NCI-H526 (cell line): ENCODE measurements at places on chromosomes 7 and 10.
A peak's percentile ranks its signal among the peaks of the same experiment; 100 is the strongest.

DNA sequence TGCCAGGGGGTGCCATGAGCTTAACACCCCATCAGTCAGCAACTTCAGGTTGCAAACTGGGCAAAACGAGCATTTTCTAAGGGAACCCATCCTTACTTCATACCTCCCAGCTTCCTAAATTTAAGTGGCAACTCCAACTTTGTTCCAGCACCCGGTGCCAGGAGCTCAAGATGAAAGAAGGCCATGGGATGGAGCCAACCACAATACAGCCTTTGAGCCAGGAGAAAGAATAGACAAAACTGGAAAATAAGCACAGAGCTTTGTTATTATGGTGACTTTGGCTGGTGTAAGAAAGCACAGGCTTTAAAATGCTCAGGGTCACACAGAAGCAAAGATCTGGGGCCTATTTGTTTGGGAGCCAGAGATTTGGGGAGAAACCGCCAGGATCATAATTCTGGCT is 388.7 kb upstream of the MGMT start:
- DNase-seq, result no peak

GRCh38 chr10:68598978-68599770 is 39.0 kb downstream of the TET1 start:
- no peak for DNase-seq

DNA sequence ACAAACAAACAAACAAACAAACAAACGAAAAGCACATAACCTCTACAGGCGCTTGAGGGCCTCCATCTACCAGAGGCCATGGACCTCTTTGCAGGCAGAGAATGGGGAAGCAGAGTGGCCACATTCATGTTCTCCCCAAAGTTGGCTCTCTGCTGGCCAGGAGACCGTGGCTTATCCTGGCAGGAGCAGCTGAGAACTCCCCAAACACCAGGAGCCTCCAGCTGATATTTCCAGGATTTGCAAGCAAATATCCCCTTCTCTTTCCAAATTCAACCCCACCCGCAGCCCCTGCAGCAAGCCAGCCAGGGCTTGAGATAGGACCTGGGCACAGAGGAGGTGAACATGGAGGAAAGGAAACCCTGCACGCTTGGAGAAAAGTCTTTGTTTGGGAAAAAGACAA is 240.0 kb downstream of the SKAP2 start:
- DNase-seq, result no peak

GRCh38 chr7:130201796-130202195 is 3.4 kb downstream of the TMEM209 start:
- DNase-seq, result no peak

- no peak for DNase-seq
These were observed at the start of gene LYZL2 for GRCh38 chr10:30629653-30630052. TSS of gene LYZL2 (minus strand) at chr10:30629753. CDS start at chr10:30626915, 2,838 bp downstream.

- no peak for DNase-seq
These were observed 85.2 kb downstream of the HGF start for GRCh38 chr7:81684514-81685269.

GRCh38 chr10:125146791-125147579 is 13.4 kb downstream of the CTBP2 start:
- DNase-seq, result no peak

- DNase-seq, result no peak
These were observed 4.4 kb upstream of the BICC1 start for GRCh38 chr10:58508316-58508715.

- DNase-seq, result no peak
These were observed 36.7 kb downstream of the PFKFB3 start for GRCh38 chr10:6239213-6239991.

- no peak for DNase-seq
These were observed 1.1 kb upstream of the RGR start for GRCh38 chr10:84243759-84244158.

- DNase-seq, result no peak
These were observed 39.2 kb upstream of the JCAD start for GRCh38 chr10:30098629-30099028.

DNA sequence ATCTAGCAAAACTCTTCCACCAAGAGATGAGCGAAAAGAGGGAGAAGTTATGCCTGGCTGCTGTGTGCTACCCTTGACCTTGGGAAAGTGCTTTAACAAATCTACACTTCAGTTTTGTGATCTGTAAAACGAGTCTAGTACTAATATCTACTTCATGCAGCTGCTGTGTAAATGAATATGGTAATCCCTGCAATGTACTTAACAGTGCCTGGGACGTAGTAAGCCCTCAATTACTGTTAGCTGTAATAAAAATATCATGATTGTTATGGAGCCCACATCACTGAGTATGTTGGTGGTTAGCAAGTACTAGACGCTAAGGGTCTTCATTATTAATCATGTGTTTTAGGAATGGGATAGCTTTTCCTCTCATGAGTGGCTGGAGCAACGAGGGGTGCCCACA is 80.5 kb downstream of the LYZL1 start:
- DNase-seq, result no peak

DNA sequence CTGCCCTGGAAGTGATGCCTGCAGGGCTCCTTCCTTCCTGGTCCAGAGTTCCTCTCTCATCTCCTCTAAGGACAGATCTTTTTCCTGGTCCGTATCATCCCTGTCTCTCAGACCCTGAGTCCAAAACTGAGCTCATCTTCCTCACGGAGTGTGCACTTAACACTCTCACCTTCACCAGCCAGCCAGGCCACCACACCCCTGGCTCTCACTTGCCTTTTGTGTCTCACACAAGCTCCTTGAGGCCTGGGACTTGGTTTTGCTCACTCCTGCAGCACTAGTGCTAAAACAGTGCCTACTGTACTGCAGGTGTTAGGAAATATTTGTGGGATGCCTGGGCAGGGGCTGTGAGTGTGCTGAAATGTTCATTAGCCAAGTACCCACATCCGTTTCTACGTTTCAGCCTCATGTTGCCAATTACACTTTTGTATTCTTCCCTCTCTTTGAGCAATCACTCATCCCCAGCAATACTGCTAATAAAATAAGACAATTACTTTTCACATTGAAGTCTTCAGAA is 21.4 kb upstream of the PARP12 start:
- no peak for DNase-seq

GRCh38 chr7:29190349-29191045 is 4.1 kb upstream of the CHN2 start:
- peak; percentile 51 for DNase-seq

- no peak for DNase-seq
These were observed 9.4 kb downstream of the KIF20B start for GRCh38 chr10:89710753-89711152.

- DNase-seq, result no peak
These were observed 72.5 kb downstream of the SEMA3D start for GRCh38 chr7:85114342-85114741.

GRCh38 chr7:106313966-106314365 is 29.2 kb upstream of the NAMPT start:
- DNase-seq, result no peak

DNA sequence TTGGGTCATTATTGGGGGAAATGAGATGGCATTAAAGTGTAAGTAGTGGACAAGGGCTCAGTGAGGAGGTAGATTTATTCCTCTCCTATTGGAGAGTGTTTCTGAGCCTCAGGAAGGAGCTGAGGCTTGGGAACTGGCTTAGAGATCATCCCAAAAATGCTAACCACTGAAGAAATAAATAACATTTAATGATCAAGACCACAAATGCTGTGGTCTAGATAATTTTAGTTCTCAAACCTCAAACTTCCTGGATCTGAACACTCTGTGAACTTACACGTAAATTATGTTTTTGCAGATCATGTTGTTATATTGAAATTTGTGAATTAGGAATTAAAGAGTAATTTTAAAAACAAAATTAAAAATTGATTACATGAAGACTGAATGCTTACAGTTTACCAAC is 27.3 kb downstream of the MDFIC start:
- no peak for DNase-seq

DNA sequence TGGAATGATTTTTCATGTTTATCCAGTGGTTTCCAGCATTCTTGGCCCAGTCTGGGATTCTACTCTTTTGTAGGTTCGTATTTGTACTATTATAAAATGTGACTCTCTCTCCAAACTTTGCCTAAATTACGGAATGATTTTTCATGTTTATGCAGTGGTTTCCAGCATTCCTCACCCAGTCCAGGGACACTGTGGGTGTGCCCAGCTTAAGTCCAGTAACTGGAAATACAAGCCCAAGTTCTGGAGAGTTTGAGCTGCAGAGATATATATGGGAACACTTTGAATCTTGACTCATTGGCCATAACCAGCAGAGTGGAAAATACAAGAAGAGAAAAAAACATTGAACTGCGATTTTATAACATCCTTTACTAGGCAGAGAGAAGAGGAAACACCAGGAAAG is 5.9 kb upstream of the MAGI2 start:
- DNase-seq, result no peak

DNA sequence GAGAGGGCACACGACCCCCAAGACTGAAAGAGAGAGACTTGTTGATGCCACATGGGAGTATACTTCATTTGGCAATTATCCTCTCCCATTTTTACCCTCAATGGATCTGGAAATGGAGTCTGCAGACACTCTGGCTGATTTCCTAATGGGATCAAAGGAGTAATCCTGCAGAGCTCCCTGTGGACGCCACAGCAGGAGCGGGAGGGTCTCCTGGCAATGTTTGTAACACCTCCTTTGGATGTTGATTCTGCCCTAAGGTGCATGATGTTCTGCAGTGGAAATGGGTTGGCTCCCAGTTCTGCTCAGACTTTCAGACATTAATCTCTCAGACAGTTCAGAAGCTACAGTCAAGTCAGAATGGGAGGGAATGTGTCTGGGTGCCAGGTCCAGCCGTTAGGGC is 166.0 kb upstream of the WDR11 start:
- no peak for DNase-seq

DNA sequence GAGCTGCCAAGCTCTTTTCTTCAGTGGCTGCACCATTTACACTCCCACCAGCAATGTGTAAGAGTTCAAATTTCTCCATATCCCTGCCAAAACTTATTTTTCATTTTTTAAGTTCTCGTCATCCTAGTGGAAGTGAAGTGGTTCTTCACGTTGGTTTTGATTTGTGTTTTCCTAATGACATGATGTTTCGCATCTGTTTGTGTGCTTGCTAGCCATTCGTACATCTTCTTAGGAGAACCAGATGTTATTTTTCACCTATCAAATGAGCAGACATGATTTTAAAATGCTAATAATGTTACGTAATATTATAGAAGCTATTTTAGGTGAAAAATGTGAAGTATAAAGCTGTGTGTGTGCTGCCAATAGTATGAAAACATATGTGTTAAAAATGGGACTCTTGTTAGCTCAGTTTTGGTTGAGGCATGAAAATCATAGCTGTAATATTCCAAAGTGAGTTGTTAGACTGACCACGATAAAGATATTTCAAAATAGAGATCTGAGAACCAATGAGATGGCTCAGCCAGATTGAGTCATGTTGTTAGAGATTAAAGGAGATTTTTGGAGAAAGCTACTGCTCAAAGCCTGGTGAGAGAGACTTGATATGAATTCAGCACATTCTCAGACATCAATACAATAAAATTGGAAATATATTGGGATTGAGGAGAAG is 25.9 kb upstream of the GALNT11 start:
- no peak for DNase-seq

- DNase-seq, result peak; percentile 30
These were observed at the start of gene GIMAP8 for GRCh38 chr7:150450491-150451001. TSS of gene GIMAP8 (plus strand) at chr7:150450630. CDS start at chr7:150466699, 16,069 bp downstream.

DNA sequence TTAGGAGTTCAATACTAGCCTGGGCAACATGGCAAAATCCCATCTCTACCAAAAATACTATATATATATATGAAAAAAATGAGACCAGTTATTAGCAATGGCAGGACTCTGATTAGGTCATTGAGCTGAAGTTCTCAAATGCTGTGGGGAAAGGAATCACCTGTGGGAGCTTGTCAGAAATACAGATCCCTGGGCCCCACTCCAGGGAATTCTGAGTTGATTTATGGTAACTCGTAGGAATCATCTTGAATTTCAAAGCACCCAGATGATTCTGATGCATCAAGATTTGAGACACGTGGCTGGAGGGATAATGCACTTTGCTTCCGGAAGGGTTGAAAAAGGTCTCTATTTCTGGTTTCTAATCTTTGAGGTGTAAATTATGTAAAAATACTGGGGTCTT is 1.0 kb upstream of the ANKRD1 start:
- DNase-seq, result no peak

- no peak for DNase-seq
These were observed 824.1 kb downstream of the CCSER2 start for GRCh38 chr10:85152496-85152895.

DNA sequence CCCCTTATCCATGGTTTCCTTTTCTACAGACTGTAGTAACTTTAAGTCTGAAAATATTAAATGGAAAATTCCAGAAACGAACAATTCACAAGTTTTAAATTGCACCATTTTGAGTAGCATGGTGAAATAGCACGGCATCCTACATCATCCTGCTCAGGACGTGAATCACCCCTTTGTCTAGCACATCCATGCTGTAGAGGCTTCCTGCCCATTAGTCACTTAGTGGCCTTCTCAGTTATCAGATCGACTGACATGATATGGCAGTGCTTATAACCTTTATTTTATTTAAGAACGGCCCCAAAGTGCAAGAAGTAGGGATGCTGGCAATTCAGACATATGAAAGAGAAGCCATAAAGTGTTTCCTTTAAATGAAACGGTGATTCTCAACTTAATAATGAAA is 82.7 kb downstream of the CPXM2 start:
- no peak for DNase-seq

DNA sequence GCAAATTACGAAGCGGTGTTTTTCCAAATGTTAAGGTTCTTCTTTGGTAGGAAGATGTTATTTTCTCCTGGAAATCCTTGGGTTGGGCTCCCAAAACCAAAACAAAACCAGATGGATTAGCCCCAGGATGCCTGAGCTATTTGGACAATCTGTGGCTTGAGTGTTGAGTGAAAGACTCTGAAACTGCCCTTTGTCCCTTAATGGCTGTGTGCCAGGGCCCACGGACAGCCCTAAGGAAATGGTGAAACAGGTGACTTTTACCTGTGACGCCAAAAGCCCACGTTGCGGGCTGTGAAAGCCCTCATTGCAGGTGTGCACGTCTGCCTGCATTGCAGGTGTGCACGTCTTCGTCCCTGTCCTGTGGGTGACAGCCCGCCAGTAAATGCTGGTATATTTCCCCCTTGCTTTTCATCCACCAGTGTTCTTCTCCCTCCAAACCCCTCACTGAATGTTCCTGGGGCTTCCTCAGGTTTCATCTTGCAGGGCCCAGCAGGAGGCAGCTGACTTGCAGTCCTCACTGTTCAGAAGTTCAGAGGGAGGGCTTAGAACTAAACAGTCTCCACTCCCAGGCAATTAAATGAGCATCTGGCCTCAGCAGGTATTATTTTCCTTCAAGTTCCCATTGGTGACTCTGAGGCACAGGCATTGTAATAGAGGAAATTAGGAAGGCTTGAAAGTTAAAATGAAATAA is 10.7 kb downstream of the PFKP start:
- DNase-seq, result no peak
